A549 treated with CpdA at 1 μM for 4 hours (cell line): ENCODE measurements at places on chromosomes 3 and 15. TPM values are rescaled to one million over a fixed set of nuclear protein-coding genes. Genes with fewer than 3 reads are reported as not detected.

The TMEM266 gene
- total RNA-seq, result 0.05 to 0.10 TPM (median 0.06 TPM) in 3 of 5 replicates, not detected in the others

The MINDY2 gene
- total RNA-seq, result 3.3 to 5.1 TPM (median 4.2 TPM) in 5 replicates

The CFAP100 gene
- total RNA-seq, result not detected in 5 replicates

The ADAMTS17 gene
- 0.06 to 0.23 TPM (median 0.17 TPM) in 4 of 5 replicates, not detected in the other for total RNA-seq

The TTLL13 gene
- total RNA-seq, result 0.22 to 1.1 TPM (median 0.47 TPM) in 5 replicates

The SLC24A5 gene
- not detected in 5 replicates for total RNA-seq

The TM4SF18 gene
- total RNA-seq, result 42.4 to 49.6 TPM (median 45.0 TPM) in 5 replicates

The CRABP1 gene
- total RNA-seq, result 0.71 to 1.9 TPM (median 1.6 TPM) in 5 replicates

The HYAL1 gene
- total RNA-seq, result 0.31 to 0.48 TPM (median 0.38 TPM) in 5 replicates

The LIPC gene
- total RNA-seq, result 0.11 to 0.21 TPM in 2 of 5 replicates, not detected in the others

The LXN gene
- 64.5 to 96.3 TPM (median 73.2 TPM) in 5 replicates for total RNA-seq

The ARGFX gene
- total RNA-seq, result not detected in 5 replicates

The LMAN1L gene
- total RNA-seq, result not detected in 5 replicates

The SPATA12 gene
- 0.44 to 0.59 TPM (median 0.47 TPM) in 5 replicates for total RNA-seq

The ANKRD34C gene
- total RNA-seq, result not detected in 5 replicates

The IMPG2 gene
- 0.01 to 0.02 TPM in 2 of 5 replicates, not detected in the others for total RNA-seq

The SLC2A2 gene
- not detected in 5 replicates for total RNA-seq

The HEMK1 gene
- total RNA-seq, result 4.9 to 6.9 TPM (median 6.5 TPM) in 5 replicates

The SLC22A13 gene
- total RNA-seq, result 0.06 to 0.12 TPM (median 0.10 TPM) in 3 of 5 replicates, not detected in the others

The ANKDD1A gene
- total RNA-seq, result 1.5 to 1.9 TPM (median 1.8 TPM) in 5 replicates

The PRICKLE2 gene
- total RNA-seq, result 1.9 to 3.4 TPM (median 2.1 TPM) in 5 replicates

The TIMP4 gene
- total RNA-seq, result 10.9 to 14.7 TPM (median 11.8 TPM) in 5 replicates

The MORC1 gene
- total RNA-seq, result not detected in 5 replicates

The SLC28A1 gene
- total RNA-seq, result 0.02 to 0.06 TPM (median 0.05 TPM) in 3 of 5 replicates, not detected in the others

The UBA3 gene
- 23.1 to 32.7 TPM (median 24.4 TPM) in 5 replicates for total RNA-seq

The ROPN1 gene
- total RNA-seq, result not detected in 5 replicates

The CP gene
- total RNA-seq, result 3.4 to 8.3 TPM (median 5.9 TPM) in 5 replicates

The LSMEM2 gene
- total RNA-seq, result 0.05 to 0.14 TPM (median 0.13 TPM) in 3 of 5 replicates, not detected in the others

The SPSB4 gene
- total RNA-seq, result 0.15 to 0.24 TPM (median 0.18 TPM) in 4 of 5 replicates, not detected in the other

The HIGD2B gene
- total RNA-seq, result not detected in 5 replicates

The SLC22A14 gene
- 0.06 to 0.10 TPM in 2 of 5 replicates, not detected in the others for total RNA-seq

The BLOC1S6 gene
- total RNA-seq, result 17.5 to 31.1 TPM (median 20.8 TPM) in 5 replicates

The GOLGA8J gene
- total RNA-seq, result 0.09 TPM in 1 of 5 replicates, not detected in the others

The OR5K2 gene
- total RNA-seq, result not detected in 5 replicates

The CTXND1 gene
- total RNA-seq, result 0.01 TPM in 1 of 5 replicates, not detected in the others

The ITIH1 gene
- total RNA-seq, result not detected in 5 replicates
